Activated T-cell treated with anti-CD3 and anti-CD28 coated beads, Interleukin-2, amount 50 U/mL, for 24 hours (primary cell): ENCODE measurements at places on chromosomes 6 and 20.

GRCh38 chr6:142071981-142072380 is 60.7 kb upstream of the GJE1 start:
- peaks cover 6% of the 10 kb centered on the region for H3K4me1 ChIP-seq
- H3K36me3 ChIP-seq: no peaks in the 10 kb centered on the region
- H3K27ac ChIP-seq: no peak overlapping the region

DNA sequence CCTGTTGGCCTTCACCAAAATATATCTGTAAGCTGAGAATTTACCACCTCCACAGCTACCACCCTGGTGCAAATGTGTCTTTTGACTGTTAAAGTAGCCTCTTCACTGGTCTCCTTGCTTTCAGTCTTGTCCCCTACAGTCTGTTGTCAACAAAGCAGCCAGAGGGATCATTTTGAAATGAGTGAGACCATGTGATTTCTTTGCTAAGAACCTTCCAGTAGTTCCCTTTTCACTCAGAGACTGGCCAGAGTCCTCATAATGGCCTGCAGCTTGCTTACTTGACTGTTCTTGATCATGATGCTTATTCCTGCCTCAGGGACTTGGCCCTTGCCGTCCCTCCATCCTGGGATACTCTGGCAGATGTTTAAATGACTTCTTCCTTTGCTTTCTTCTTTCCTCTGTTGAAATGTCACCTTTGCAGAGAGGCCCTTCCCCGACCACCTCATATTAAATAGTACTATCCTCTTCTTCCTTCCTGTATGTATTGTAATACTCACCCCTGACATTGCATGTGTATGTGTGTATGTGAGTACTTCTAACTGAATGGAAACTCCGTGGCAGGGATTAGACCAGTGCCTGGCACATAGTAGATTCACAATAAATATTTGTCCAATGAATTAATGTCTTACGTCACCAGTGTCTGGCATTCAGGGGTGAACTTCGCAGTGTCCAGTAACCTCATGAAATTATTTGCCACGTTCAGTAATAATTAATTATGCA is 5.0 kb downstream of the MANBAL start:
- H3K4me3 ChIP-seq: no peak overlapping the region
- H3K36me3 ChIP-seq: peaks cover 71% of the 10 kb centered on the region
- no peaks in the 10 kb centered on the region for H3K27me3 ChIP-seq

DNA sequence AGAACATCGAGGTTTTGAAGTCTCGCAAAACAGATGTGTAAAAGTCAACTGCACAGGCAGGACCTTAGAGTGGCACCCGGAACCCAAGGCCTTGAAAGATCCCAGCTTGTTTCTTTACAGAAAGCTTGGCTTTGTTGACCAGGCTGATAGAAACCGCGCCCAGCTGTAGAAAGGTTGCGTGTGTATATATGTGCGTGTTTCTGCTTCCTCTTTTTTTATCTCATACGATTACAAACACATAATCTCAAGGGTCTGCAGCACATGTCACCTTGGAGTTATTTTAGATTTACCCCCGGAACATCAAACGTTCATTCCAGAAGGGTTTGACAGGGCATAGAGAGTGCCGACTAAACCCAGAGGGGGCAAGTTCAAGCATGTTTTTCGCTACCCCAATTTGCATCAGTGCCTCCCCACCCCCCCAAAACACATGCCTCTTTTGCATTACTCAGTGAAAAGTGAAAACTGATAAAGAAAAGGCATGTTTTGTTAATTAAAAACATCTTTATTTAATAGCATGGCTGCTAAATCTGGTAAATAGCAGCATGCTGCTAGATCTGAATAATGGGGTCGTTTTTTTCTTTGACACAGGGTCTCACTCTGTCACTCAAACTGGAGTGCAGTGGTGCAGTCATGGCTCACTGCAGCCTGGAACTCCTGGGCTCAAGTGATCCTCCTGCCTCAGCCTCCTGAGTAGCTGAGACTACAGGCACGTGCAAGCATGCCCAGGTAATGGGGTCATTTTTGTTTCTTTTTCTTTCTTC is 33.2 kb upstream of the NCOA3 start:
- DNase-seq: no peak
- no peaks in the 10 kb centered on the region for H3K36me3 ChIP-seq
- no peak overlapping the region for H3K4me3 ChIP-seq
- H3K27me3 ChIP-seq: no peaks in the 10 kb centered on the region
- peaks cover 10% of the 10 kb centered on the region for H3K4me1 ChIP-seq

DNA sequence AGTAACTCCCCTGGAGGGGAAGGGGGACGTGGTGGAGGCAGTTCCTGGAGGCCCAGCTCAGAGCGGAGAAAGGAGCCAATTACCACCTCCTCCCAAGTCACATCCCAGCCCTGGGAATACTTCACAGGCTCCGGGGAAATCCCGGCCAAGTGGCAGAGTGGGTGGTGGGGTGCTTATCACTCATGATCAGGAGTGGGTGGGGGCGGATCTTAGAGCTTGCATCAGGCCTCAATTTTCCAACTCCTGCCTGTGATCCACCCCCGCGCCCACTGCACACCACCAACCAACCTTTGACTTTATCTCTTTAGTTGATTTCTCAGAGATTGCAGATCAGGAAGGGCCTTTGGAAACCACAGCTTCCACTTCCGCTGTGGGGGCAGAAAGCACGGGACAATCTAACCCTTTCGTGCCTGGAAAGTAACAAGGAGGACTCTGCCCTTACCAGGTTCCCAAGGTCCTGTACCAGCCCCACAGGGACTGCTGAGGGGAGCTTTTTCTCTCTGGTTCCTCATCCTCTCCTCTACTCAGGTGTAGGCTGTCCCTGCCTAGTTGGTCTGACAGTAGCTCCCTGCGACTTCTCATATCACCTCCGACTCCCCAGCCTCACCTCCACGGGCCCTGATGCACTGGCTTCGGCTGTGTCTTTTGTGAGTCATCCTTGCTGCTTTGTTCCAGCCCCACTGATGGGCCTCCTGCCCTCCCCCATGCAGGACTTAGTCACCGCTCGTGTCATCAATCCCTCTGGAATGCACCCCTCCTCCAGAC is 24.9 kb upstream of the IER3 start:
- no peaks in the 10 kb centered on the region for H3K27me3 ChIP-seq
- peak overlapping the region; percentile 100 for H3K27ac ChIP-seq
- H3K4me1 ChIP-seq: peaks cover 84% of the 10 kb centered on the region
- peak overlapping the region; percentile 70 for H3K4me3 ChIP-seq
- peaks cover 4% of the 10 kb centered on the region for H3K36me3 ChIP-seq

DNA sequence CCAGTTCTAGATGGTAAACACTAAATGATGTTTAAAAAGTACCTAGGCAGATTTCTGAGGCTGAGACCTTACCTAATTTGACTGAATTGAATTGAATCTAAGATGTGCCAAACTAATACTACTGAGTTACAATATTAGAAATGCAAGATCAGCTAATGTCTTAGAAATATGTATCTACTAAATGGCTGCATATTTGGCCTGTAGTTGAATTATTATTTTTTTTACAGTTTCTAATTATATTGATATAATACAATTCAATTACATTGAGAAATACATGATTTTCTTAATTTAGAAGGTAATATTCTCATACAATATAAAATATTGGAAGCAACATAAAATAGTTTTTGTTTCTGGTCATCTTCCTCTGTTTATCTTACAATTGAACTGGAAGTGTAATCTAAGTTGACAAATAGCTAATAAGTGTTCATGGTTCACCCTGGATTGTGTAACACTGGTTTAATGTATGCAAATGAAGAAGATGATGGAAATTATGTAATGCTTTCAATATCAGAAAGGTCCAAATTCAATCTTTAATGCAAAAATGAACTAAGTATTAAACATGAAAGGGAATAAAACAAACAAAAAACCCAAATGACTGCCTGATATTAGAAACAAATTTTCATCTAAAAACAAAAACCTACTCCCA is 2.9 kb downstream of the MAP3K7 start:
- no peak for DNase-seq
- peaks cover 37% of the 10 kb centered on the region for H3K36me3 ChIP-seq
- peaks cover 67% of the 10 kb centered on the region for H3K4me1 ChIP-seq

GRCh38 chr6:33216117-33216649 is 7.9 kb downstream of the RING1 start:
- H3K27me3 ChIP-seq: peaks cover 54% of the 10 kb centered on the region
- peaks cover 11% of the 10 kb centered on the region for H3K36me3 ChIP-seq
- peaks cover 32% of the 10 kb centered on the region for H3K4me1 ChIP-seq
- DNase-seq: no peak
- H3K27ac ChIP-seq: no peak overlapping the region
- H3K4me3 ChIP-seq: no peak overlapping the region

GRCh38 chr6:72755752-72756151 is 133.9 kb downstream of the KCNQ5 start:
- DNase-seq: no peak
- H3K27me3 ChIP-seq: no peaks in the 10 kb centered on the region
- no peaks in the 10 kb centered on the region for H3K36me3 ChIP-seq
- H3K4me1 ChIP-seq: peaks cover 8% of the 10 kb centered on the region
- peak overlapping the region; percentile 36 for H3K27ac ChIP-seq
- no peak overlapping the region for H3K4me3 ChIP-seq

- no peaks in the 10 kb centered on the region for H3K36me3 ChIP-seq
- peak overlapping the region; percentile 55 for H3K27ac ChIP-seq
- H3K27me3 ChIP-seq: no peaks in the 10 kb centered on the region
- DNase-seq: peak; percentile 40
These were observed 81.7 kb upstream of the RIPOR2 start for GRCh38 chr6:25017486-25017885.

DNA sequence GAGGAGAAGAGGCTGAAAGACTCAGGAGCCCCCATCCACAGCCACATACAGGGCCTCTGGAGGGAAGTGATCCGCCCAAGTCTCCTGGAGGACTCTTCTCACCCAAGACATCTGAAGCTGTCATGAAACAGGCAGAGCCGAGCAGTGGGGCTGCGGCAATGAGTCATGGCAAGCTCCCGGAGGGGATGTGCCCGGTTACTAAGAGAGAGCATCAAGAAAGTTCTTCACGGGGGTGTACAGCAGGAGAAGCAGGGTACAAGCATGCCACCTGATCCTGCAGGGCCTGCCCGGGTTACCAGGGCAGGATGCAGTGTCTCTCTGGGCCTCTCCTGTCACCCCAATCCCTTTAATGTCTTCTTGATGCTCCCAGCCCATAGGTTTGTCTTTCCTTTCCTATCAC is 21.1 kb downstream of the TRIM26 start:
- H3K4me1 ChIP-seq: no peaks in the 10 kb centered on the region
- no peaks in the 10 kb centered on the region for H3K27me3 ChIP-seq
- DNase-seq: no peak
- peak overlapping the region; percentile 33 for H3K27ac ChIP-seq

DNA sequence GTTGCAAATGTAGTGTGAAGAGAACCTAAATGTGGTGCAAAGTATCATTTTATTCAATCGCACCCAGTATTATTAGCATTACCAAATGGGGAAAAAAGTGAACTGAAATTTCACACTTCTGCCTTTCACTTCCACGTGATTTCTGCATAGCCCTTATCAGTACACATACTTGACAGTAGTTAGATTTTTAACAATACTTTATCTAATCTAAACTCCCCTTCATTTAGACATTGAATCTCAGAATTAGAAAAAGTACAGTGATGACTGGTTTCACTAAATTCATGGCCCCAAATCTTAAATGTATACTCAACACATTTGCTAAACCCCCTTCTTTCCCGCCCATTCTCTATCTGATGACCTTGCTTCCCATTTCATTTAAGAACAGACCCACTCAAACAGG is 14.3 kb downstream of the STX7 start:
- no peaks in the 10 kb centered on the region for H3K27me3 ChIP-seq
- H3K36me3 ChIP-seq: peaks cover 59% of the 10 kb centered on the region
- no peak for DNase-seq
- peaks cover 40% of the 10 kb centered on the region for H3K4me1 ChIP-seq
- H3K27ac ChIP-seq: no peak overlapping the region

DNA sequence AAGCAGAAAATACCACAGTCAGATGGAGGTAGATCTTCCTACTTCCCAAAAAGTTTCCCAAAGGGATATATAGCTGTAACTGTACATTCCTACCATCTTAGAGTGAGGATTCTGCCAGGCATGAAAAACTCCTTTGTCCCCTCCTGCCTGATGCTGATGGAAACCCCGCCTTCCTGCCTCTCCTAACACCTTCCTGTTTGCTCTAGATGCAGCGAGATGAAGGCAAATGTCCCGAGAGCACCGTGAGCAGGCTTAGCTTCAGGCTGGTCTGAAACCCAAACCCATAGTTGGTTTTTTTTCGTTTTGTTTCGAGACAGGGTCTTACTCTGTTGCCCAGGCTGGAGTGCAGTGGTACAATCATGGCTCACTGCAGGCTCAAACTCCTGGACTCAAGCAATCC is 55.6 kb downstream of the MYB start:
- no peaks in the 10 kb centered on the region for H3K36me3 ChIP-seq
- no peak overlapping the region for H3K4me3 ChIP-seq
- no peak for DNase-seq
- H3K4me1 ChIP-seq: peaks cover 13% of the 10 kb centered on the region

DNA sequence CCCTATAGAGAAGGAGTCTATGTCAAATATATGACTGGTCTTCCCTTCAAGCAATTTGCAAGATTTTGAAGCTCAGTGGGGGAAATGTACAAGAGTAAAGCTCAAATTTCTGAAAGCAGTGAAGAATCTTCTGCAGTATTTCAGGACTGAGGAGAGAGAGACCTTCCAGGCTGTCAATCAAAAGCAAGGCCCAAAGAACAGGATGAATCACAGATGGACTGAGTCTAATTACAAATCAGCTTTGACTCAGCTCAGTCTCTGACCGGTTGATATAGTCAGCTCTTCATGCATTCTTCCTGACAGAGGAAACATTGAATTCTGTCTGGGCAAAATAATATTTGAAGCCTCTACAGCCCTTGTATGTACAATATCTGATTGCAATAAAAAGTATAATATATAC is 7.7 kb upstream of the HTR1B start:
- no peak overlapping the region for H3K27ac ChIP-seq
- H3K27me3 ChIP-seq: peaks cover 20% of the 10 kb centered on the region
- no peaks in the 10 kb centered on the region for H3K36me3 ChIP-seq
- peaks cover 15% of the 10 kb centered on the region for H3K4me1 ChIP-seq
- no peak for DNase-seq
- no peak overlapping the region for H3K4me3 ChIP-seq

DNA sequence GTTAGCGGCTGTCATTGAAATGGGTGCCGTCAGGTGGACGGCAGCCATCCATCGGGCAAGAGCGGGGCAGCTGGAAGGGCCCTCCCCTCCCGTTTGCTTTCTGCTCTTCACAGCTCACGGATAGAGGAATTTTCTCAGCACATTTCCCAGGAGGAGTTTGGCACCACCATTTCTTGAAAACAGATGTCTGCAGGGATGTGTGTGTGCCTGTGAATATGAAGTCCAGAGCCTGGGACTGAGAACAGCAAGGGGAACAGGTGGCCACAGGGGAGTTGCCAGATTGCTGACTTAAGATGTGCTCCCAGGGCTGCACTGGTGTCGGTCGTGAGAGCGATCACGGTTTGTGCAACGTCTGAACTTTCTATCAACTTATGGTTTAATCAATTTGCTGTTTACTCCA is 22.1 kb upstream of the ECI2 start:
- H3K4me3 ChIP-seq: no peak overlapping the region
- H3K4me1 ChIP-seq: peaks cover 6% of the 10 kb centered on the region
- no peak overlapping the region for H3K27ac ChIP-seq
- peaks cover 7% of the 10 kb centered on the region for H3K27me3 ChIP-seq
